ENCODE measurements at places on chromosomes 5 and 9.
A peak's percentile ranks its signal among the peaks of the same experiment; 100 is the strongest.

DNA sequence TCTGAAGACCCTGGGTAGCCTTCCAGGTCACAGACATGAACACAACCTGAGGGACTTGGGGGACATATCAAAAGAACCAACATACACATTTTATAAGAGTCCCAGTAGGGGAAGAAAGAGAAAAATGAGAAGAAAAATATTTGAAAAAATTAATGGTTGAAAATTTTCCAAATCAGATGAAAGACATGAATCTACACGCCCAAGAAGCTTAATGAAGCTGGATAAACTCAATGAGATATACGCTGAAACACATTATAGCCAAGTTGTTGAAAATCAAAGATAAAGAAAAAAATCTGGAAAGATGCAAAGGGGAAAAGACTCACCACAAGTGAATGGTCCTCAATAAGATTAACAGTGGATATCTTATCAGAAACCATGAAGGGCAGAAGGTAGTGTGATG lies 9.6 kb upstream of the CCDC180 start:
- DNase-seq: no peak

DNA sequence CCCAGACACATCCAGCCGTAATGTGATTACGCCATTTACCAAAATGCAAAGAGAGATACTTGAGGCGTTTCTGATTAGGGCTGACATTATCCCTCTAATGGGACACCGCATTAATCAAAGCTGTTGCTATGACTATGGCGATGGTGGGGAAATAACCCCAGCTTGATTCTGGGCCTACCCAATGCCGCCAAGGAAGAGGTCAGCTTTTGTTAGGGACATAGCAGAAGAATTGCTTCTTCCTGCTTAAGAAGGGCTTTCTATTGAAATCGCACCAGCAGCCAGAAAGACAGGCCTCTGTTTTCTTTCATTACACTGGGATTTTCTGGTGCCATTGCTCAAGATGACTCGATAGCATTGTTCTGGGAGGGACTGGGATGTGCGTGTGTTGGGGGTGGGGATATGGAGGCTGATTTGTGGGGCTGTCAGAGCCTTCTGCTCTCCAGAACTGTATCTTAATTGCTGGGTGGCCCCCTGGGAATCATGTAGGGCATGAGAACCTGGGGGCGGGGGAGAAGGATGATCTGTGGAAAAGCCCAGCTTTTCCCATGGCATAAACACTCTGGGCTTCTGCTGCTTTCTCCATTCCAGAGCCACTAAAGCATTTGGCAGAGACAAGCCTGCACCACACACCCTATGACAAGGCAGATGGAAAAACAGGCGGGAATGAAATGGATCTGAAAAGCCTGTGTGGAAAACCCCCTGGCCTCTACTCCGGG lies 106.5 kb upstream of the RAD23B start:
- DNase-seq: peak; percentile 40

DNA sequence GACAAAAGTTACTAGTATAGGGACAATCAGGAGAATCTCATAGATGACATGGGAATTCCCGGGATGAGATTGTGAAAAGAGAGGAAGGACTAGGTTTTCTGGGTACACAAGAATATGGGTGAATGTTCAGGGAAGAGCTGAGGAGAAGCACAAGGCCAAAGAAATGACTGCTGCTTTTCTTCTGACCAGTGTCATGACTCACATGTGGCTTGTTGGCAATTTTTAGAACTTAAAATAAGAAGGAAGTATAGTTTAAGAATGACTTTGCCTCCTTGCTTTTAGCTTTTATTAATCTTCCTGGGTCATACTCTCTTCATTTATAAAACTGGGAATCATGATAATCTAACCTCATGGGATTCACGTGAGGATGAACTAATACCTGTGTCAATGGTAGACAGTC lies 652.4 kb upstream of the MEF2C start:
- DNase-seq: no peak

GRCh38 chr5:153755913-153756500 lies 265.5 kb downstream of the GRIA1 start:
- no peak for DNase-seq

DNA sequence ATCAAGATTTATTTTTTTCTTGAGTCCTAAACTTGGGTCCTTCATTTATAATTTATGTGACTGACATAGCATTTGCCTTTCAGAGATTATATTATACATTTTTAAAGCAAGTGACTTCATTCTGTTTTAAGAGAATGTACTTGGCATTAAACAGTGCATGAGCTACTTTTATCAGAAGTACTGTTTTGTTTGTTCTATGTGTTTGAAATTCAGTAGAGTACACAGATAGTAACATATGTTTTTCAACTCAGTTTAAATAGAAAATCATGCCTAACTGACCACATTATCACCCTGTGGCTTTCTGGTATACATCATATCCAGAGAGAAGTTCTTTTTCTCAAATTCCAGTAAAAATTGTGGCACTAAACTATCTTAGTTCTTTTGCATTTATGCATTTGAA lies 335.3 kb upstream of the CDH18 start:
- DNase-seq: no peak
